Hematopoietic multipotent progenitor cell treated with erythropoietin and hydrocortisone succinate and interleukin-3 and kit ligand, for 8 days (in vitro differentiated cells): ENCODE measurements at places on chromosomes 12 and 14.

DNA sequence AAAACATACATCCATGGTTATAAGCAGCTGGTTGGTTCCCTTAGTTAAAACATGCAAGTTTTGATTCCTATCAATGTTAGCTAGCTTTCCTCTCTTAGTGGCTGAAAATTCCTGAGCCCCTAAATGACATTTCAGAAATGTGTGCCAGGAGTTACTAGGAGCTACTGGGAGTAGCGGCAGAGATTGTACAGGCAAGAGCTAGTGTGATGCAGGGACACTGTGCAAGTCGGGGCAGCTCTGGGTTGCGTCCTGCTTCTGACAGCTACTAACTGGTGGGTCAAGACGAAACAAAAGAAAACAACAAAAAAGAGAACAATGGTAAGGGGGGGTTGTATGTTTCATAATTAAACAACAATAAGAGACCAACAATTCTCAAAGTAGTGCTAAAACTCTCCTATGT lies 35.4 kb downstream of the LRIG3 start:
- no peak for DNase-seq

- no peak for DNase-seq
These were observed 6.8 kb upstream of the PPP1R13B start for GRCh38 chr14:103854017-103854808.

- no peak for DNase-seq
These were observed 13.7 kb downstream of the APPL2 start for GRCh38 chr12:105222284-105222655.

DNA sequence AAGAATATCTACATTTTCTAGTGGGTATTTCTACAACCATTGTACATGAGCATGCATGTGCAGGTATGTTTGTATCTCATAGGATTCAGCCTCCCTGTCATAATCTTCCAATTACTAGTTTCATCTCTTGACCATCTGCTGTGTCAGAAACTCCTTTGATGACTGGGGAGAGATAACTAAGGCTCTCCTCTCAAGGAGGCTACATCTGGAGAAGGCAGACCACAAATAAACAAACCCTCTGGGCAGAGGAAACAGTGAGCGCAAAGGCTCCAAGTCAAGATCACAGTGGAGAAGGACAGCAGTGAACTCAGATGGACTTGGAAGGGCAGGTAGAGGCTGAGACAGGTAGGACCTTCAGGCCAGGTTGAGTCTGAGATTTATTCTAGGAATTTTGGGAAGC lies 166.4 kb downstream of the PELI2 start:
- no peak for DNase-seq

GRCh38 chr14:21525571-21525961 lies 580 bp downstream of the SALL2 start:
- no peak for DNase-seq

- peak; percentile 51 for DNase-seq
These were observed 32.0 kb downstream of the NGB start for GRCh38 chr14:77238996-77239395.

DNA sequence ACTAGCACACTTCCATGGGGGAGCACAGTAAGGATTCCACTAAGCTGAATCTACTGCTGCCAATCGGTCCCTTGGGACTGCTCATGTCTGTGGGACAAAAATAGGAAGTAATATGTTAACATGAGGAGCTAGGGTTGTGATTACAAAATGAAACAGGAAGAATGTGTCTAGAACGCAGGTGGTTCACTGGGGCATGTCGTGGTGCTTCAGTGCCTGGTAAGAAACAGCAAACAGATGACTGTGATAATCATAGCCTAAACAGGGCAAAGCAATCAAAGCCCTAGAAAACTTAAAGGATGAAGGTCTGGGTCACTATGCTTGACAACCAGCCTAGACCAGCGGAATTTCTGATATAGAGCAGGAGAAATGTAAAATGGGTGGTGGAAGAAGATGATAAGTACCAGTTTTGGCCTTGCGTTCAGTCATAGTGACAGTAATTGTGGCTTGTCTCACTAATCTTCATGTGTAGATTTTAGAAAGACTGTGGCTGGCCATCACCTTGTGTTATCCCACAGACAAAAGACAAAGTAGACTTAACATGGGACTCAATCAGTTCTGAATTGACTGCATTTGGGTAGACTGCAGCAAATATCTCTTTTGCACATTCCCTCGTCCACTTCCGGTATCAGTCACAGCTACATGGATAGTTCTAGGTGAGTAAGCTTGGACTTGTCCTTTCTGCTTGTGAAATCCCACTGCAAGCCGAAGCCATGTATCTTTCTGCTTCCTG lies 51.4 kb downstream of the WASHC3 start:
- DNase-seq, result no peak

GRCh38 chr12:51784688-51785087 lies 63.8 kb downstream of the FIGNL2 start:
- DNase-seq, result no peak

DNA sequence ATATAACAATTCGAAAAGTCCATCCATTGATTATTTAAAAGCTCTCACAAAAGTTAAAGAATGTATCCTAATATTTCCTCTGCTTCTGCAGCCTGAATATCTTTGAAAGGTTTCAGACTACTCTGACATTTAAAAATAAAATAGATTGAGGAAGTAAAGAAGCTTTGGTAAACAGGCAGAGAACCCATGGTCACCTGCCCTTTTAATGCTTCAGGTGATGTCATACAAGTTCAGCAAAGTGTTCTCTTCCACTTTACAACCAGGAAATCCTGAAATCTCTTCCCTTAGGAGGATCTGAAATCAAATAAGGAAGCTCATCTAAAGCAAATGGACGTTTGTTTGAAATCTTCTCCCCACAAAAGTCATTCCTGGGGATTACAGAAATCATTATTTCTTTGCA lies 322.4 kb downstream of the PDZRN4 start:
- DNase-seq, result no peak

GRCh38 chr14:49992901-49993339 lies 100.0 kb downstream of the ARF6 start:
- no peak for DNase-seq

- DNase-seq, result no peak
These were observed 1607.1 kb upstream of the SEL1L start for GRCh38 chr14:83140756-83141155.

- DNase-seq, result peak; percentile 89
These were observed 16.4 kb upstream of the PUS1 start for GRCh38 chr12:131912518-131913274.

DNA sequence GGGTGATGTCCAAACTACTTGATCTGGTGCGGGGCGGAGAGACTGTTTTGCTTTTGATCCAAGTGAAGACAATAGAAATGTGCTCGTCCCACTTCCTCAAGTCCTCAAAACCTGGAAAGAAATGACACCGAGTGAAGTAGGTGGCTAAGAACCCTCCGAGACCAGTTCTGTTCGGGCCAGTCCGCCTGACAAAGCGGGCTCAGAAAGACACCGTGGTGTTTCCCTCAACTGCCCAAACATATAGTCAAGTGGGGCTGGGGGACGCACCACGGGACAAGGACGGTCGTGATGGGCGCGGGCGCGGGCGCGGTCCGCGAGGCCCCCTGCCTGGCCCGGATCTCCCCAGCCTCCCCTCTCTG lies 1.6 kb downstream of the PHLDA1 start:
- DNase-seq, result no peak

DNA sequence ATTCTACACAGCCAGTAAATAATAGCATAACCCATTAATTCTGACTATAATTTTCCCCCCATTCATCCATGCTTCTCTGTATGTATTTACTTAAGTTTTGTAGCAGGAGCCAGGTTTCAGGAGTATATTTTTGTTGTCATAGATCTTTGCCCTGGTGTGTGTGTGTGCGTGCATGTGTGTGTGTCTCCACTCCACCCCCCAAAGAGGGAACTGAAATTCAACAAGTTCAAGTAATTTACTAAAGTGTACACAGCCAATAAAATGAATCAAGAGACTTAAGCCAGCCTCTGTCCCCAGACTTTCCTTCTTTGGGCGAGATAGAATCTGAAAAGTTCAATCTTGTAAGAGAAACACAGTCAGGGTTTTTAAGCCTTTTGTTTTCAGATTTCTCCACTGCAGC lies 792.0 kb downstream of the MED13L start:
- no peak for DNase-seq

DNA sequence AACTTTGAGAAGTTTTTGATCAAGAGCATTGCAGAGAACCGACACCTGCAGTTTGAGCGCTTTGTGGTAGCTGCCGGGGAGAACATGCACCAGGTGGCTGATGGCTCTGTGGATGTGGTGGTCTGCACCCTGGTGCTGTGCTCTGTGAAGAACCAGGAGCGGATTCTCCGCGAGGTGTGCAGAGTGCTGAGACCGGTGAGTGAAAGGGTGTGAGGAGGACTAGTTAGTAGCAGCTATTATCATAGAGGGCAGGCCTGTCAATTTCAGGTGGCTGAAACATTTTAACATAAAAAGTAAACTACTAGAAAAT lies 27.0 kb upstream of the HIGD1C start:
- DNase-seq, result peak; percentile 35

DNA sequence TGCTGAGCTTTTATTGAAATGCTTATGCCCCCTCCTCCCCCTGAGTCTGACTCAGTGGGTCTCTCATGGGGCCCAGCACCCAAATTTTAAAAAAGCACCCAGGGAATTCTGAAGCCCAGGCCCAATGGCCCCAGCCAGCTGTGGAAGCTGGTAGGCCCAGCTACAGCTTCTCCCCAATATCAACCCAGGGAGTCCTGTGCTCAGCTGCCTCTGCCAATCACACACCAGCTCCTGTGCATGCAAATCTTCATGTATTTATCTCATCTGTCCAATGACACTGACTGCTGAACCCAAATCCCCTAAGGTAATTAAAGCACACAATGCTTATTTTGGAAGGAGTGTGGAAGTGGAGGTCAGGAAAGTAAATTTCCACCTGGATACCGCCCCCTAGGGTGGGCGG lies 76.3 kb downstream of the CCDC88C start:
- DNase-seq, result no peak

DNA sequence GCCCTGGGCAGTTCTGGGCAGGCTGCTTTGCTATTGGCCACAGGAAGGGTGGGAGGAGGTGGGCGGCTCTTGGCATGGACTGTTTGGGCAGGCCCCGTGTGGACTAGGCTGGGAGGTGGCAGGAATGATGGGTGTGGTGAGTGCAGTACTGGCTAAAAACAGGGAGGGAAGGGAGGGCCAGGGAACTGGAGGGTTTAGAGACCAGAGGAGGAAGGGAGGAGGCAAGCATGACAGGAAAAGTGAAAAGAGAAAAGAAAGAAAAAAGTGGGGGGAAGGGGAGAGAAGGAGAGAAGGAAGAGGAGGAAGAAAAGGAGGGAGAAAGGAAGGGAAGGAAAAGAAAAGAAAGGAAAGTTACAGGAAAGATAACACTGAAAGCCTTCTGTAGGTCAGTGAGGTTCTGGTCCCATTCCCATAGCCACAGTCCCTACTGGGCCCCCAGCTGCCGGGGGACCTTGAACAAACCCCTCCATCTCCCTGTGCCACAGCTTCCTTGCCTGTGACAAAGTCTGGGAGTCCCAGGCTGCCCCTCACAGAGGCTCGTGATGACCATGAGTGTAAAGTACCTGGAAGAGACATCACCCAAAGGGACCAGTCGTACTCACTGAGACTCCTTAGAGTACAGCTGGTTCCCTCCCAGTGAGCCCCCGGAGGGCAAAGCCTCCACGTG lies 1.1 kb upstream of the C14orf132 start:
- DNase-seq, result no peak

- peak; percentile 11 for DNase-seq
These were observed 60.5 kb downstream of the GPATCH2L start for GRCh38 chr14:76212242-76212641.

DNA sequence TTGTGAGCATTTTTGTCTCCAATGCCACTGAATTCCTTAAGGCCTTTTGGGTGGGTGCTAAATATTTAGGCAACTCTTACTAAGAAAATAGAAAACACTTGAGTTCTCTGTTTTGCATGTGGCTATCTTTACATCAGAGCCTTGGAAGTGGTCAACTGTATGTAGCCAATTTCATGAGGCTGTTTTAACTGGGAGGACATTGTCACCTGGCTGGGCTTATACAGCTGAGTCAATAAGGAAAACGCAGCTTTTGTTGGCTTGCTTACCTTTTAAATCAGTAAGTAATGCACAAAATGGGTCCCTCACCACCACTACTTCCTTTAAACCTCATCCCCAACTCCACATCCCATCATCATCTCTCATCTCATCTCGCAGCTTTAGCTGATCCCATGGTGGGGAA lies 194.3 kb downstream of the RGS6 start:
- no peak for DNase-seq

DNA sequence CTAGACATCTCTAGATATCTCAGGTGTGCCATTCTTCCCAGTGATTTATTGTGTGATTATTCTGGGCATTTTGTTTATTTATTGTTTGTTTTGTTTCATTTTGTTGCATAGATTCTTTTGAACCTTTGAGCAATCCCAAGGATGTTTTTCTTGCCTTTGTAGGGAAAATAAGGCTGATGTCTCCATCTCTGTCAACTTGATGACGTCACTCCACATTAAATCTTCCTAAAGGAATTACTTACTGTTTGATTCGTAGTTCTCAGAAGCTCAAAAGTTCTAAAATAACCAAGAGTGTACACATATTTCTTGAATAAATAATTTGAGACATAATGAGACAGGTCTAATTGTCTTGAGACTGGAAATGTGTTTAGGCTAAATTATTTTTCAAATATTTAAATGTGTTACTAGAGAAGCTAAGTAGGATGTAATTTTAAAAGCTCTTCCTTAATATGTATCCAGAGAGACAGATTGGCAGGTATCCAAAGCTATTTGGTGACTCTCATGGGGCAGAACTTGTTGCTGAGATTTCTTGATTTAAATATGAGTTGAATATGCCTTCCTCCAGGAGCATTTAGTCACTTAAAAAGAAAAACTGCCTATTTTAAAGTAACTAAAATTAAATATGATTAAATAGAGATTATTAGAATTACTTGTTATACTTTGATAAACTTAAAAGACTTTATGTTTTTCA lies 128.7 kb downstream of the CNTN1 start:
- DNase-seq, result no peak

DNA sequence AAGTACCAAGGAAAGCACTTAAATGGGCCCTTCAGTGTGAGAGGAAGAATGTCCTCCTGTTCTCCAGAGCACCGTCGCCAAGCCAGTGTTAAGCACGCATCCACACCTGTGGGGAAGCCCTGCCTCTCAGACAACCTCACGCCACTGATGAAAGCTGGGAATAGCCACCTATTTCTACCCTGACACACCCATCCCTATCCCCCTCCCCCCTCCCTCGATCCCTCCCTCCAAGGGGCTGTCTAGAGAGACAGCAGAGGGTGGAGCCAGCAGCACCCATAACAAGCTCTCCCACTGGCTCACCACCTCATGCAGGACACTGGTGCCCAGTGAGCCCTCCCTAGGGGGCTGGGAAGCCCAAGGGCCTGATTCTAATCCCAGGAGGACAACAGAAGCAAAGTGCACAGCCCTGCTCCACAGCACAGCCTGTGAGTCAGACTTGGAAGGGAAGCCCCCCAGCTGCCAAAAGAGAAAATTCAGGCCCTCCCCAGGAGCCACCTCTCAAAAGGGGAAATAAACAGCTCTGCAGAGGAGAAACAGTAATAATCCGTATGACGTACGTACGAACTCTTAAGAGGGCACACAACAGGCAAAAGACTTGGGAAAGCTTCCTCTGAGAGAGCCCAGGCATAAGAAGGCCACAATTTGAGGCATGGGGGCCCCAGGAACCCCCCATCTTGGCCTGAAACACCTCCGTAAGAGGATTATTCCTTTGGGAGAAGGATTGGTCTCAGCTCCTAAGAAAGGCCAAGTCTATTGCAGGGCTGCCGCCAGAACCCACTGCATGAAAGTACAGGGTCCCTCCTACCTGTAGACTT lies 7.8 kb downstream of the PITPNM2 start:
- no peak for DNase-seq

GRCh38 chr12:131242741-131243496 lies 289.2 kb downstream of the ADGRD1 start:
- DNase-seq, result peak; percentile 90
